ENCODE measurements at places on chromosomes 4 and X. TPM values are rescaled to one million over a fixed set of nuclear protein-coding genes. Genes with fewer than 3 reads are reported as not detected.
A peak's percentile ranks its signal among the peaks of the same experiment; 100 is the strongest.

- DNase-seq, result peak; percentile 63
Observed at GRCh38 chr4:21790438-21791029, 158.0 kb downstream of the KCNIP4 start.

- DNase-seq, result peak; percentile 63
Observed at GRCh38 chr4:182189103-182189878, 53.9 kb upstream of the TENM3 start.

DNA sequence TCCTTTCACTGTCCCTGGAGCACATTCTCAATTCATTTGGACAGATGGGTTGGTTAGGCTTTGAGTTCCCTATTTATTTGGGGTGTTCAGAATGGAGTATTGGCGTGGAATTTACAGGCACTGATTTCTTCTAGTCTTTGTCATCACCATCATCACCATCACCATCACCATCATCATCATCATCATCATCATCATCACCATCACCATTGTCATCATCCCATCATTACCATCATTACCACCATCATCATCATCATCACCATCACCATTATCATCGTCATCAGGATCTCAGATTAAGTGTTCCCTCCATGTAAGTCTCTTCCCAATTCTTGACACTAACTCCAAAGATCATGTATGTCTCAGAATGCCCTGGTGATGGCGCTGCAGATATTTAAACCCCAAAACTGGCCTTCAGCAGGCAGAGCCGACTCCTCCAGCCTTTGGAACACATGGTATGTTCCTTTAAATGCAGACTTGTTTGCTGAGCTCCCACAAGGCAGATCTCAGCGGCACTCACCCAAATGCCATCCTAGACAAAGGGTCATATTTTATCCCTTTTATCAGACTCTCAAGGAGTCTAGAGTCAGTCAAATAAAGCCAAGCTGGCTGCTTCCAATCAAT, 19.8 kb upstream of the FAM9A start:
- DNase-seq, result peak; percentile 33

DNA sequence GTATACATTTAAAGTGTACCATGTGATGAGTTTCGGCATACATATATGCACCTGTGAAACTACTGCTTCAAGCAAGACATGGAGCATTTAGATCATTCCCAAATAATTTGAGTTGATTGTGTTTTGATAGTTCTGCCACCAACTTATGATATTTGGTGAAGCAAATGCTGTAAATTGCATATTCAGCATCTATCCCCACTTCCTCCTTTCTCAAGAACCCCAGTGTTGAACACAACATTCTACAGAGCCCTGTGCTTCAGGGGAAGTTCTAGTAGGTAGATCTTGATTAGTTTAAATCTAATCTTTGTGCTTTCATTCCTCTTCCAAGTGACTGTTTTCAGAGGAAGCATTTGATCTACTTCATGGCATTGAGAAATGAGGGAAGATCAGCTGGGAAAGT, 5.4 kb upstream of the SHROOM3 start:
- no peak for DNase-seq

DNA sequence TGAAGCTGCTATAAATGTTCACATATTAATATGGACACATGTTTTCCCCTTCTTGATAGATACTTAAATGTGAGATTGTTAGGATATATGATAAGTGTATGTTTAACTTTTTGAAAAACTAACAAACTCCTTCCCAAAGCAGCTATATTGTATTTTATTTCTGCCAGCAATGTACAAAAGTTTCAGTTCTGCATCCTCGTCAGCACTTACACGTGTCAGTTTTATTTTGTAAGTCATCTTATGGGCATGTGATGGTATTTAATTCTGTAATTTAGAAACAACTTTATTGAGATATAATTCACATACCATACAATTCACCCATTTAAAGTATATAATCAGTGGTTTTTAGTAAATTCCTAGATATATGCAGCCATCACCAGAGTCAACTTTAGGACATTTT, 31.6 kb downstream of the RAPGEF2 start:
- no peak for DNase-seq

- DNase-seq, result peak; percentile 87
Observed at GRCh38 chrX:19846995-19847790, 40.2 kb downstream of the SH3KBP1 start.

- DNase-seq, result no peak
Observed at GRCh38 chr4:112726041-112726440, 89.1 kb downstream of the LARP7 start.

GRCh38 chr4:185838104-185838452, 26.1 kb upstream of the SORBS2 start:
- DNase-seq, result no peak

DNA sequence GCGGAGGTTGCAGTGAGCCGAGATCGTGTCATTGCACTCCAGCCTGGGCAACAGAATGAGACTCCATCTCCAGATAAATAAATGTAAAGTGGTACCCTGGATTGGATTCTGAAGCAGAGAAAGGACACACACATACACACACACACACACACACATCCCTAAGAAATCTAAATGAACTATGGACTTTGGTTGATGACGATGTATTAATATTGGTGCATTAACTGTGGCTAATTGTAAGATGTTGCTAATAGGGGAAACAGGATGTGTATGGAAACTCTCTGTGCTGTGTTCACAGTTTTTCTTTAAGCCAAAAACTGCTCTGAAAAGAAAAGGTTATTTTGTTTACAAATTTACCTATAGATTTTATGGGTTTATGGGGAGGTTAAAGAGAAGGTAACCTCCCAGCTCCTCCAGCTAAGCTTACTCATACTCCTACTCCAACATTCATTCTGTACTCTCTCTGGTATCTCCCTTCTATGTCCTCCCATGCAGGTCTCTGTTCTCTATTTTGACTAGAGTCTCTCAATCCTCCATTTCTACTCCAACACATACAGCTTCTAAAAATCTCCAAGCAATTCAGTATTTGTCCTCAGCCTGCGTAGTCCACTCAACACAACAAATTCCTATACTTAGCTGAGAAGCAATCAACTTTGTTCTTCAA, 46.5 kb upstream of the RELL1 start:
- no peak for DNase-seq

GRCh38 chr4:53039741-53040458, 177.8 kb downstream of the RASL11B start:
- no peak for DNase-seq

DNA sequence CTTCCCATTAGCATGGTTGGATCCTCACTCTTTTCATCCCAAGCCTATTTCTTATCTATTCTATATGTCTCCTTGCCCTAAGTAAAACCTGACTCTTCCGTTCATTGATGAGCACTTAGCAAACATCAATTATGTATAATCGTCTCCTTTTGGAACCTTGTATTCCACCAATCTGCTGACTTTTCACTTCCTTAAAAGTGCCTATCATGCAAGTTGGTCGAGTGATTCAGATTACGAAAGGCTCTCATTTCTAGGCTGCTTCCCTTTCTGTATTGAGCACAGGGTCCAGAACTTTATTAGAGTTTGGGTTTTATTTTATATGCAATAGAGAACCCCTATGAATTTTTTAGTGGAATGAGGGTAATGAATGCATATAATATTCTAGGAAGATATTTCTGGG, 27.1 kb upstream of the ALB start:
- DNase-seq, result no peak

DNA sequence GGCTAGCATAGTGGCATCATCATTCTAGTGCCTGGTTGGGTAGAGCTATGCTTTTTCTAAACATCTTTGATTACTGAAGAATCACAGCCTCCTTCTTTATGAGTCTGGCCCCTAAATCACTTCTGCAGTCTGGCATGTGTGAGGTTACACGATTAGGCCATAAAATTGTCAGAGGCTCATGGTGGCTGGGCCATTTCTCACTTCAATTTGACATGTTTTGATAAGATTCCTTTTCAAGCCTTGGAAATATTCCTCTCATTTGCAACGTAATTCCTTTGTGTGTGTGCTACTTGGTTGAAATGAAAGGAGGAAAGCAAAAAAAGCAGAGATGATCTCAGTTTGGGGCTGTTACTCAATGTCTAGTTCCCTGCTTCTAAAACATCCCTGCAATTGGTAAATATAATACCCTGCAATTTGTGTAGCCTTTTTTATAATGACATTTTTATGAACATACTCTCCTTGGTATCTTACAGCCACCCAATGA, 6.2 kb downstream of the CCKAR start:
- peak; percentile 38 for DNase-seq

GRCh38 chr4:3834186-3834662, 68.0 kb downstream of the ADRA2C start:
- no peak for DNase-seq

GRCh38 chrX:13658602-13659001, 5.7 kb downstream of the TCEANC start:
- DNase-seq, result peak; percentile 67

GRCh38 chr4:52014903-52015302, 5.3 kb downstream of the LRRC66 start:
- DNase-seq, result no peak

GRCh38 chrX:47170861-47171692, 22.6 kb upstream of the UBA1 start:
- no peak for DNase-seq

DNA sequence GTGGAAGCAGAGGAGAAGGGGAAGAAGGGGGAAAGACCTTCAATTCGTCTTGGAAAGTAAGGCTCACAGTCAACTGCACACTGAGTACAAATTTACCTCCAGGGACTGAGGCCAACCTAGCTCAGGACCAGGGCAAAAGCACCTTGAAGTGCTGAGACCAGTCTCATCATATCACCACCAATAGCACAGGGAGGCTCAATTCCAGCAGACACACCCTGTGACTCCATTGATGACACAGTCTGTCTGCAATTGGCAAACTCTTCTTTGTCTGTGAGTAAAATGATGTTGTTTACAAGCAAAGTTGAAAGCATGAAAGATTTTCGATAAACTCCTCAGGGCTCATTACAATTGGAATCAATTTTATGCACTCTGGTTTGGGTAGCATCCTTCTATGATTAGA, 32.3 kb downstream of the TRIML1 start:
- no peak for DNase-seq

DNA sequence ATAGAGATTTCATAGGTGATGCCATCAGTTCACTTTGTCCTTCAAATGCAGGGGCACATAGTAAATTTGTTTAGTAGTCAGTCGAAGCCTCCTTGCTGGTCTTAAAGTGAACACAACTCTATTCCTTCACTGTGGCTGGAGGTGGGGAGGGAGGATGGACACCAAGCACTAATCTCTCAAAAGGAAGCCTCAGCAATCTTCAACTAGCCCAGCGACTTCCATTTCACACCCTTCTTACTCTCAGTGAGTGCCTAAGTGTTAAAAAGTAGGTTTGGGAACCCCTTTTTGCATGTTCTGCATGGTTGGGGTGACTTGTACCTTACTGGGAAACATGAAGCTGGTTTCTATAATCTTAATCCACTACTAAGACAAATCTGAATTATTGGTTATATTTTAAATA, 96.0 kb upstream of the GUCY1A1 start:
- no peak for DNase-seq

GRCh38 chrX:11881485-11882170, 123.6 kb downstream of the MSL3 start:
- DNase-seq, result no peak

GRCh38 chr4:153785910-153786721, 2.8 kb downstream of the SFRP2 start:
- DNase-seq, result peak; percentile 65

DNA sequence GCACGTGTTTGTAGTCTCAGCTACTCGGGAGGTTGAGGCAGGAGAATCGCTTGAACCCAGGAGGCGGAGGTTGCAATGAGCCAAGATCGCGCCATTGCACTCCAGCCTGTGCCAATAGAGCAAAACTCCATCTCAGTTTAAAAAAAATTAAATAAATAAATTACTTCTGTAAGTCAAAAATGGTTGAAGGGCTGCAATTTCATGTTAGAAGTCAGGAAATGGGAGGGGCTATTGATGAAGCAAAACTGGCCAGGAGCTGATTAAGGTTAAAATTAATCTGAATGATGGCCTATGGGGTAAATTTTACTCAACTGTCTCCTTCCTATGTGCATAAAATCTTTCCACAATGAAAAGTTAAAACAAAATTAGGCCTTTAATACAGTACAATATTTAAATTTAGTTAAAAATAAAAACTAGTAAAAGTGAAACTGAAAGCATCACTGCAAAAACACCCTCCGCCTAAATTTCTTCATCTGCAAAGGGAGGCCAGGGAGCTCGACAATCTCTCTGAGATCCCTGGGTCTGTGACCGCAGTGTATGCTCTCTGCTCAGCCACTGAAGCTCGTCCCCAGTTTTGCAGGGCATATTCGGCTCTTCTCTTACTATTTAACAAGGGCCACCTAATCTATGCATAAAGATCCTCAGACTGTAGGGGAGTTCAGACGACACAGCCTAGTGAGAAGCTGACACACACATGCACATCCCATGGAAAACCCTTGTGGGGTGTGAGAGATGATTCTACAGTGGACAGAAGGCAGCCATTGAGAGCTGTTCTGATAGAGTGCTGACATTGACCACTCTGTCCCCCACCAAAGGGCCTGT, 57.2 kb downstream of the IRF2 start:
- peak; percentile 49 for DNase-seq

DNA sequence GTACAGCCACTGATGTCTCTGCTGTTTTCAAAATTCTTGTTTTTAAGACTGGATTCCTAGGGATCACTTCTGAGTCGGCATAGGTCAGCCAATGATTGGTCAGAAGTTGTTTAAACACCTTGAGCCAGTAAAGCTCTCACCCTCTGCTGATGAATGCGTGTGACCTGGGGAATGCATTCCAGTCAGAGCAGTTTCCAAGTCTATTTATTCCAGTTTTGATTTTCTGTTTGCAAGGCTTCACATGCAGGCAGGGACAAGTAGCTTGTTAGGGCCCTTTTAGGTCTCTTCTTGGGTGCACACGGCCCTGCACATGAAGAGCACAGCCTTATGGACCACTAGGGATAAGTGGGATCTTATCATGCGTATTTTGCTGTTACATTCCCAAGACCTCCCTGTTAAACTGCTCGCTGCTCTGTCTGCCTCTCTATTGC, 47.0 kb downstream of the KLHL15 start:
- no peak for DNase-seq

DNA sequence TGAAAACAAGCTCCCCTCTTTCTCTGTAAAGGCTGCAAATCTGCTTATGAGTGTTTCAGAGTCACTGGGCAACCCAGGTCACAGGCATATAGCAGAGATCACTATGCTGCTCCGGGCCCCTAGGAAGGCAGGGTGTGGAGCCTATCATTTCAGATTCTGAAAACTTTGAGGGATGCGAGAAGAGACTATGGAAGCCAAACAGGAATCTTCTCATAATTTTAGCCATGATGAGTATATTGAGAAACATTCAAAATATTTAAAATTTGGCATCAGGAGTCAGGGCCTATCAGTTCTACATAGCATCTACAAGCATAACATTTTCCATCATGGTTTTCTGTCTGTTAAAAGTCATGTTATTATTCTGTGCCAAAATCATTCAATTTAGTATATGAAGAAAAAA, 61.7 kb upstream of the ATXN3L start:
- peak; percentile 41 for DNase-seq

CXCL11 gene
- not detected for polyA plus RNA-seq

AFF1 gene
- 9.4 TPM for polyA plus RNA-seq

CRMP1 gene
- 1.6 TPM for polyA plus RNA-seq

NOX1 gene
- polyA plus RNA-seq, result 0.16 TPM

TCEAL6 gene
- not detected for polyA plus RNA-seq

SSX1 gene
- not detected for polyA plus RNA-seq

GLRA2 gene
- polyA plus RNA-seq, result not detected

PCDH7 gene
- polyA plus RNA-seq, result 0.15 TPM
